Stimulated activated naive CD8-positive, alpha-beta T cell treated with anti-CD3 and anti-CD28 coated beads, Interleukin-15, Interleukin-2, amounts not matched to agents 100 U/mL and 50 U/mL, for 24 hours (primary cell): ENCODE measurements at places on chromosomes 2 and 18.

GRCh38 chr18:62522178-62522503, 684 bp upstream of the ZCCHC2 start:
- no peak for DNase-seq

- DNase-seq, result no peak
Observed at GRCh38 chr2:237165405-237166276, 80.0 kb downstream of the COPS8 start.

GRCh38 chr2:128313091-128313836, 5.4 kb downstream of the HS6ST1 start:
- peak; percentile 28 for DNase-seq

GRCh38 chr2:236562434-236562833, 7.2 kb upstream of the ACKR3 start:
- DNase-seq, result no peak

DNA sequence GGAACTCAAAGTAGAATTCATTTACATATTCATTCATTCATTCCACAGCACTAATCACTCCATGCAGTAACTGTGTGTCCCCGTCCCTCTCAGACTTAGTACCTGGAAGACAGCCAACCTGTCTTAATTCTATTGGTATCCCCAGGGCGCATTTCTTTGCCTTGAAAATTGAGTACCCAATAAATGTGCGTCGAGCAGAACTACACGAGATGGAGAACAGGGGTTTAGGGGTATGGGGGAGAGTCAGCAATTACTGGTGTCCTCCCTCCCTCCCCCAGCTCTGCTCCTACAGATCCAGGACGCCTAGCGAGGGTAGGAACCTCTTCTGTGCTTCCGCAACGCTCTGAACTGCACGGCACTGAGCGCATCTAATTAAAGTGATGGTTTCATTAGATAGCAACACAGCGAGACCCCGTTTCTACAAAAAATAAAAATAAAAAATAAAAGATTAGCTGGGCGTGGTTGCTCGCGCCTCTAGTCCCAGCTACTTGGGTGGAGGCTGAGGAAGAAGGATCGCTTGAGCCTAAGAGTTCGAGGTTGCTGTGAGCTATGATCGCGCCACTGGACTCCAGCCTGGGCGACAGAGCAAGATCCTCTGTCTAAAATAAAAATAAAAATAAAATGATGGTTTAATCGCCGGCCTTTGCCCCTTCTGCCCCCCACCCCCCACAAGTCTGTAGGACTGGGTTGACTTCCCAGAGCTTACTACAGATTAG, 614 bp upstream of the FKBP1B start:
- peak; percentile 12 for DNase-seq

- no peak for DNase-seq
Observed at GRCh38 chr2:29275186-29275585, 160.0 kb downstream of the CLIP4 start.

DNA sequence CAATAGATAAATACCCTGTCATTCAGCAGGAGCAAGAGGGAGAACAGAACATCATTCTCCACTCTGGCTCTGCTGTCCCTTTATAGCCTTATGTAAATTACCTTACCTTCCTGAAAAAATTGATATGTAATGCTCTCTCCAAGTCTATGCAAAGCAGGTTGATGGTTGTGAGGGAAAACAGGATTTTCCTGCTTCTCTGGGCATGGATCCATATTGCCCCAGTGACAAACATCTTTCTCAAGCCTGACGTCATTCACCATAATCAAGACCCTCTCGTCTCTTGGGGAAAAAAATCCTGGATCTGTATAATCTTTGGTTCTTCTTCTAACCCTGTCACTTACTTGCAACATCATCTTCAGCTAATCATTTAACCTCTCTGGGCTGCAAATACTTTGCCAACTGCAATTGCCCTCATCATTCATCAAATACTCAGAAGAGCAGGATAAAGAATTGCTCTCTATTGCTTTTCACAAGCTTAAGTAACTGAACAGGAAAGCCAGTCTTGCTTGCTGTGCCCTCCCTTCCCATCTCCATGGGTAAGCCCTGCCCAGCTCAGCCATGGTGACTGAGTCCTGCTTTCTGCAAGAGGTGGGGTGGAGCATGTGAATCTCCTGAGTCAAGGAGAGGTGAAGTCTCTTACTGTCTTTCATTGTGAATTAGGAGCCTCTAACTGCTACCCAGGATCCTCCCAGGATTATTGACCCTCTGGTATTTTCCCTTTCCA, 123.7 kb upstream of the KLF7 start:
- DNase-seq, result no peak

DNA sequence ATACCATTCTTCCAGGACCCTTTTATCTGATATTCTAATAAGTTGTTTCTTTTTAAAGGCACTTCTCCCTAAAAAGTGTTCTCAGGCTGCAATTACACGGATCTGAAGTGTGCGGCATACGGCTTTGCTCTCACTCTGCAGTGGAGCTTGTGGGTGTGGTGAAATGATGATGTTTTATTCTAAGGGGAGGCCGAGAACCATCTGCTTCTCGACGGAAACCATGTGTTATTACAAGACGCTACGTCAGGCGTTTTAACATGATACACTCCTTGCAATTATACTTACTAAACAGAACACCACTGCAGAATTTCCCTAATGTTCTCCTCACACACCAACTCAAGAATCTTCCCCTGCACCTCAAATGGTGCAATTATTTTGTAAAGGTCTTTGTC, 34.9 kb upstream of the CTDP1 start:
- DNase-seq, result no peak

GRCh38 chr2:84234103-84234502, 225.0 kb downstream of the SUCLG1 start:
- no peak for DNase-seq
